ENCODE measurements at places on chromosomes 6 and 20.

GRCh38 chr6:85077098-85077497 is 312.7 kb upstream of the TBX18 start:
- no peak for DNase-seq

DNA sequence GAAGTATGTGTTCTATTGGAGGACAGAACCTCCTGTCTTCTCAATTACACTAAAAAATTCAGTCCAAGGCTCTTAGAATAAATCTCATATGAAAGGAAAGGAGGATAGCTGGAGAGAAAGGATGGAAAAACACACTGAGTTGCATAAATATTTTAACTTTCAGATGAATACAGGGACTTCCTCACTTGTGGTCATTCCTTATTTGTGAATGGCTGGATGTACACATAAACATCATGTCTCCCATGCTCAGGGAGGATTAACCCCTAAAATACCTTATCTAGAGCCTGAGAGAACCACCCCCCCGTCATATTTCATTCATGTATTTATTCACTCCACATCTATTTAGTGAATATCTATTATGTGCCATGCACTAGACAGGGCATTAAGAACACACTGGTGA is 217.6 kb upstream of the CITED2 start:
- no peak for DNase-seq

DNA sequence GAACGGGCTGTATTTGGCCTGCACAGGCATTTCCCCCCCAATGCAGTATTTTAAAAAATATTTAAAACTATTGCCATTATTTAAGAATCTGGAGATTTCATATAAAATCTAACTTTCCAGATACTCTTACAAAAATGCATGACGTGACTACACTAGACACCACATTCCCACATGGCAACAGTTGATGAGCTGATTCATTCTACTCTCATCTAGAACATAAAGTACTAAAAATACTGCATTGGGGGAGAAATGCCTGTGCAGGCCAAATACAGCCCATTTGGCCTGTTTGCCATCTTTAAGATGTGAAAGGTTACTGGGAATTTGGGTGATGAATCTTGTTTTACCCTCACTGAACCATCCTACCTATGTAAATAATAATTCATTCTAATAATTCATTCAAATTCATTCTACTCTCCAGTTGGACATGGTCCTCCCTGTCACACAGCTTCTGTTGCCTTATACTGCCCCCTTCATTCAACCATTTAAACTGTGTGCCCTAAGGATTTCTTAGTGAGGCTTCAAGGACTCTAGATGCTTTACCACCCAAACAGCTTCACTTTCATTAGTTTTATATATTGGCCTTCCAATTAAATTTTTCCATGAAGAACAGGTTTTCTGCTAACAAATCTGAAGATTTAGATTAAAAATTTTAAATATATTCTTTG is 6.9 kb upstream of the ZSCAN16 start:
- DNase-seq, result no peak

GRCh38 chr20:61809006-61809770 is 256.5 kb downstream of the TAF4 start:
- no peak for DNase-seq

- no peak for DNase-seq
Measured at GRCh38 chr6:56143796-56144195, 103.6 kb downstream of the COL21A1 start.

- no peak for DNase-seq
Measured at GRCh38 chr6:167702241-167702827, 124.4 kb upstream of the AFDN start.

- DNase-seq, result no peak
Measured at GRCh38 chr20:46199198-46199597, 81.1 kb downstream of the CD40 start.

- peak; percentile 28 for DNase-seq
Measured at GRCh38 chr6:21402368-21402767, 191.2 kb upstream of the SOX4 start.

- no peak for DNase-seq
Measured at GRCh38 chr6:21955053-21955595, 341.7 kb downstream of the PRL start.

- DNase-seq, result no peak
Measured at GRCh38 chr20:45226287-45226686, 5.1 kb downstream of the SEMG2 start.

- DNase-seq, result no peak
Measured at GRCh38 chr6:146364816-146365594, 178.6 kb upstream of the RAB32 start.

DNA sequence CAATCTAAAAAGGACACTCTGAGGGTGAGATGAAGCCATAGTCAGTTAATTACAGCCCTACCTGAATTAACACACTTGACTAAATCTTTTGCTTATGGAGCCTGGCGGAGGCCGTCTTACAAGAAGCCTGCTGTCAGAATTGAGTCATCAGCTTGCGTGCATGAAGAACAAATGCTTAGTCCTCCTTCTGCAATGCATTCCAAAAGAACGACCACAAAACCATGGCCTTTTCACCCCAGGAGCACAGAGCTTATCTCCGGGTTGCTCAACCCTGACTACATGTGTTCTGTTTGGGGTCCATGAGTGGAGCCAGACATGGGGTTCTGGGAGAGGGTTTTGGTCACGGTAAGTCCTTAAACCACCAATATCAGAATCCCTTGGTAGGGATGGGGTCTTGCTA is 318.1 kb downstream of the CLIC5 start:
- DNase-seq, result peak; percentile 93

DNA sequence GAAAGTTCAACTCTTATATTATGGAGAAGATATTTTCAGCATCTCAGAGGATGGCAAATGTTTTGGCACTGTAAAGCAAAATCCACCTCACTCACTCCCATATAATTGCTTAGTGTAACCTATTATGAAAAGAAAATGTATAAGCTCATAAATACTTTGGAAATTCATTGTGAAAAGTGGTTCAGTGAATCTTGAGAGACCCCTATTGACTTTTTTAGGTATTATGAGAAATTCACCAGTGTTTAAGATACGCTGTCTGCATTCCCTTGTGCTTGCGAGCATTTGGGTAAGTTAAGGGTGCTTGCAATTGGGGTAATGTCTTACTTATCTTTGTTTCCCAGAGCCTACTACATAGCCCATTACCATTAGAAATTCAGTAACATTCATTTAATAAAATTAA is 66.3 kb upstream of the BMP5 start:
- DNase-seq, result no peak

DNA sequence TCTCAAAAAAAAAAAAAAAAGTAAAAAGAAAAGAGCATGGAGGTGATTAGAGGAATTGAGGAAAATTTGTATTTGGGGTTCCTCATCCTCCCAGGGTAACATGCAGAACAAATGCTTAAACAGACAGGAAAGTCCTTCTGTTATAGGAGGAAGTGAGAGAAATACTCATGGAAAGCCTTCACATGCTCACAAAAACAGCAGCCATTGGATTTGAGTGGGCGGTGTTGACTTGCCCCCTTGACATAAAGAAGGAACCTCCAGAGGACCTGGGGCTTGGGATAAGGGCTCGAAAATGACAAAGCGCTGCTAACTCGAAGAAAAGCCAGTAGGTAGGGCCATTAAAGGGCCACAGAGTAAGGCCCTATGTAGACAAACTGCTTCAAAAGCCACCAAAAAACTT is 17.5 kb upstream of the SAMHD1 start:
- DNase-seq, result no peak

DNA sequence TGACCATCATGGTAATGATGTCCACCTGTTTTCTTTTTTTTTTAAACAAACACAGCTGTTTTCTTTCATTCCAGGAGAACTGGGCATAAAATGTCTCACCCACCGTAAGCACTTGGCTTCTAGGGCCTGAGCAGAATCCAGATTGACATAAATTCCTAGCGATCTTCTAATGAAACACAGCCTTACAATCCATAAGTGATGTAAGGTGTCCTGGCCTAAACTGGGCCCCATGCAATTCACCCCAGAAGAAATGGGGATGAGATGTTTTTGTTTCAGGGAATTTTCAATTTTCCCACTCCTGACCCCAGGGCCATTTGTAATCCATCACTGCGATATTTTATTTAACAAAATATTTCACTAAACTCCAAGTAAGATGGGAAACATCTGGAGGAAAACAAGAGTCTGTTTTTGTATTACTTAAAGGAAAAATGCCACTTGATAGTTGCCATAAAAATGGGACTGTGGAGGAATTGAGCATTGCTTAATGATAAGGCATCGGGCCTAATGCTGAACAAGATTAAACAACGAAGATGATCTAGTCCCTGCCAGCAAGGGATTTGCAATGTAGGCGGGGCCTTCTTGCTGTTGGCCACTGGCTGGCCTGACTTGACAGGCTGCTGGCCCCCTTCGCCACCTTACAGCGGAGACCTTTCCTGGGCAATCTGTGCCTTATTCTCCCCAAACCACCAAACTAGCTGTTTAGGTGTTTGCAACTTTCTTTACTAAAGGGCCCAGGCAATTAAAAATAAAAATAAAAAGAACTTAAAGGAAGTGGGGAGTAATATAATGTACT is 183.7 kb downstream of the CD109 start:
- peak; percentile 8 for DNase-seq

DNA sequence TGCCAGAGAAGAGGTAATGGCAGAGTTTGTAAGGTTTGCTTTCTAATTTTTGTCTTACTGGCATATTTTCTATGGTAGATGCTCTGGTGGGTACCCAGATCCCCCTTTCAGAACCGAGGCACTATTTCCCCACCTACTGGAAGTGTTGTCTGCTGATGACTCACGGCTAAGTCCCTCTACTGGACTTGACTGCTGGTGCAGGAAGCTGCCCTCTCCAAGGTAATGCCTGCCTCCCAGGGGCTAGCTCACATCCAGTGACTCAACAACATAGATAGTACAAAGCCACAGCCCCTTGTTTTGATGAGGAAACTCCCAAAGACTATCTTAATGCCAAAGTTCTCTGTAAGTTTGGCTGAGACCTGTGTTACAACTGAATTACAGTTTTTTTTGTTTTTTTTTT is 285.4 kb upstream of the FLRT3 start:
- peak; percentile 58 for DNase-seq

Measured in HS-5 (cell line).